NCI-H82 (cell line): ENCODE measurements at places on chromosomes 2 and 18.

GRCh38 chr2:73259276-73259675 lies 25.0 kb downstream of the FBXO41 start:
- no peak for DNase-seq

DNA sequence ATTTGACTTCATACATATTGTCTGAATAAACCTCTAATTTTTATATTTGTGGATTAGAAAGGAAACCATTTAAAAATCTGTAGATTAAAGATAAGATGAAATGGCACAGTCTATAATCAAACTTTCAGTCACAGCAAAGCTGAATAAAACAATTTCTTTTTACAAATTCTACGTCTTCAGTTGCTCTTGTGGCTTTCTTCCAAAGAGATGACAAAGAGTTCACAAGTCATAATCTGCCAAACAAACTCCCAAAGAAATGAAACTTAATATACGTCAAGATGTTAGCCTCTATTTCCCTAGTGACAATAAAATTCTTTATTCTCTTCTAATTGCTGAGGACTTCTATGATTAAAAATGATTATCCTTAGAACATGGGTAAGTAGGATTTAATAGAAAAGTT lies 66.3 kb downstream of the FIGN start:
- DNase-seq, result no peak

- no peak for DNase-seq
Measured at GRCh38 chr2:220708366-220708765, 863.7 kb downstream of the EPHA4 start.

- DNase-seq, result no peak
Measured at GRCh38 chr2:172765662-172766061, 30.0 kb downstream of the RAPGEF4 start.

DNA sequence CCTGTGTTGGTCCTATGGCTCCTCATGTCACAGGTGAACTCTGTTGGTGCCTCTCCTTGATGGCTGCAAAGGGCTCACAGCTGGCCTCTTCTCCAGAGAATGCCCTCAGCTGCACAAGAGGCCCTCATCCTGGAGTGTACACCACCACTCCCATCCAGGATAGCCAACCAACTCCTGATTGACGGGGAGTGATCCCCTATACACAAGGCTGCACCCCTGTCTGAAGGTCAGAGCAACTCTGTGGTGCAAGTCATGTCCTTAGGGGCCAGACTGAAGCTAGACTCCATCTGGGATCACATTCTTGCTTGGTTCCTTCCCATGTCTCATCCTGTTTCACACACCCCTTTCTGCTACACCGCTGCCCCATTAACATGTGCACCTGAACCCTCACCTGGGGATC lies 41.7 kb upstream of the ATL2 start:
- DNase-seq, result no peak

GRCh38 chr2:54906716-54907115 lies 143.5 kb downstream of the RTN4 start:
- DNase-seq, result no peak

GRCh38 chr2:156023229-156023869 lies 309.2 kb downstream of the NR4A2 start:
- no peak for DNase-seq

GRCh38 chr2:44722026-44722625 lies 219.4 kb upstream of the SIX3 start:
- no peak for DNase-seq
